Activated CD4-positive, CD25-positive, alpha-beta regulatory T cell treated with anti-CD3 and anti-CD28 coated beads, Interleukin-2, amount 50 U/mL, for 24 hours (primary cell): ENCODE measurements at places on chromosomes 13 and 19.

DNA sequence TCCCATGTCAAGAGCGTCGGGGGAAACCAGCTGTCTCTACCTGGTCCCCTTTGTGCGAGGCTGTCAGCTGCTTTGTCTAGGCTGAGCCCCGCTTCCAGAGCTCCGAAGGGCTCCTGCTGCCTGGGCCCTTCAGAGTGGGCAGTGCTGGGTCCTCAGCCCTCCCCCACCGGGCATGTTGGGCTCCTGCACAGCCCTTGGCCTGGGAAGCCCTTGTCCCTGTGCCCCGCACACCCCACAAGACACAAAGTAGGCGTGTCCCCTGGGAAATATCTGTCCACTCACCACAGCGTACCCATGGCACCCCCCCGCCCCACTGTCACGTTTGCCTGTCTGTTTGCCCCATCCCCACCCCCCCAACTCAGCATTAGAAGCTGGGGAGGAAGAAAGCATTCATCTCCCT is 39.6 kb upstream of the RANBP3 start:
- no peak for ATAC-seq

DNA sequence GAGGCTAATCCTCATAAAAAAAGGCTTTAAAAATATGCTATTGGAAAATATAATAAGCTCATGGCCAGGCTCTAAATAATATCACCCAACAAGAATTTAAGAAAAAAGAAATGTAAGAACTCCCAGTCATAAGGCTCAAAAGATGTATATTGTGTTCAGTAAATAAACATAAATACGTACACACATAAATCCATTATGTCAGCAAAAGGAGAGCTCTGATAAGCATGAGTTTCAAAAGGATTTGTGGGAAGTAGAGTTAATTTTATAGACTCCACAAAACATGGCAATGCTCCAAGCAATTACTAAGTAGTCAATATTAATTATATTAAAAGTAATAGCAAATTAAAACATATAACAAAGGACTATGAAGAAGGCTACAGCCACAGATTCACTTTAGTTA is 37.3 kb upstream of the TRPC4 start:
- ATAC-seq: no peak

DNA sequence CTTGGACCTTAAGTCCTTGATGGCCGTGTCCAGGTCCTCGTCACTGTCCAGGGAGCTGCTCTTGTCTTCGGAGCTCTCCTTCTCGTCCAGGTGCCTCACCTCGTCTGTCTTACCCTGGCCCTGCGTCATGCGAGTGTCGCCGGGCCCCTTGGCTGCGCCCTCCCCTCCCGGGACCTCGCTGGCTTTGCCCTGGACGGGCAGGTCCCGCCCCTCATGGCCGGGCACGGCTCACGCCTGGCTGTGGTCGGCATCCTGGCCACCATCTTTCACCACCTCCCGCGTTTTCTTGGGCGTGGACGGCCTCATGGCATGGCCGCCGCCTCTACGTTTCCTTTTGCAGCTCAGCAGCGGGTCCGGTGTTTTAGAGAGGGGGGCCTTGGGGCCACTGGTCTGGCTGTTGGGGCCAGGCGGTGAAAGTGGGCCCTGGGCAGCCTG is 14.8 kb downstream of the RB1 start:
- no peak for ATAC-seq

- no peak for ATAC-seq
Observed at GRCh38 chr13:32941368-32941767, 74.9 kb upstream of the KL start.

GRCh38 chr19:37220383-37220782 is 2.4 kb downstream of the ZNF383 start:
- no peak for ATAC-seq

GRCh38 chr13:53747825-53748224 is 719.2 kb downstream of the OLFM4 start:
- no peak for ATAC-seq

DNA sequence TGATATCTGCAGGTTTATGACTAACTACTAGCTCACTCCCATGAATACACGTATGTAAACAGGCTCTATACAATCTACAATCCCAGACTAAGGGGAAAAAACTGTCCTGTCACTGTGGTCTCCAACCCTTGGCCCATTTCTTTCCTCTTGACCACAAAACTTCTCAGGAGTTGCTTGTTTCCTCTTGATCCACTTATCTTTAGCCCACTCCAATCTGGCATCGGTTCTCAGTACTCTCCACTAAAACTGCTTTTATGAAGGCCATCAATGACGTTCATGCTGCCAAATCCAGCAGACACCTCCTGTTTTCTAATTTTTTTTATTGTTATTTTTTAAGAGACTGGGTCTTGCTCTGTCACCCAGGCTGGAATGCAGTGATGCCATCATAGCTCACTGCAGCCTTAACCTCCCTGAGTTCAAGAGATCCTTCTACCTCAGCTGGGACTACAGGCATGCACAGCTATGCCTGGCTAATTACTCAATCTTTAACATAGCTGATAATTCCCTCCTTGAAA is 31.9 kb upstream of the USPL1 start:
- ATAC-seq: no peak

DNA sequence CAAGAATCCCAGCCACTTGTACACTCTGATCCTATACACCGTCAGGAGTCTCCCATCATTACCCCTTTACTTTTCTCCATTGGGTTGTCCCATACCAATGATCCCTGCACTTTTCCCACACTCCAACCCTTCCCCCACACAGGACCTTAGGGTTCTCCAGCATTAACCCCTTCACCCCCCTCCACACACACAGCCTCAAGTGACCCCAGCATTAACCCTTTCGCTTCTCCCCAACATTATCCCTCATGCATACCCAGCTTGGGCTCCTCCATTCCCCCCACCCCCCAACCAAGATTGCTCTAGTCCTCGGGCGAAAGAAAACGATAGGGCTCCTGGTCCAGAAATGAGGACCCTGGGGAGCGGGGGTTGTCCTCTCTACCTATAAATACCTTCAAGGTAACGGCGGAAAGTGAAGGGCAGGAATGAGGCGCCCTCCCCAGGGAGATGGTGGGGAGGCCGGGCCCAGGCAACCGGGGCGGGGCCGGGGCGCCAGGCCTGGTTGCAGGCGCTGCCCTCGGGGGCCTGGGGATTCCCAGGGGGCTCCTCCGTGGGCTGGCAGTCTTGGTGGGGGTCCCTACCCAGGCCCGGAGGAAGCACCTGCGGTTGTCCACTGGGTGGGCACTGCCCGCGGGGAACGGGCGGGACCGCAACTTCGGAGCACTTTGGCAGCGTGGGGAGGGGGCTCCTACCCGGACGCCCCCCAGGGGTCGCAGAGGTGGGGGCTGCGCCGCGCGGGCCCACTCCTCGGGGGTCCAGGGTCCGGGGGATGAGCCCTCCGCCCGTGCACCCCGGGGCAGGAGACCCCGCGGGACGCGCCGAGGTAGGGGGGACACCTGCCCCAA is 757 bp downstream of the WIZ start:
- no peak for ATAC-seq

DNA sequence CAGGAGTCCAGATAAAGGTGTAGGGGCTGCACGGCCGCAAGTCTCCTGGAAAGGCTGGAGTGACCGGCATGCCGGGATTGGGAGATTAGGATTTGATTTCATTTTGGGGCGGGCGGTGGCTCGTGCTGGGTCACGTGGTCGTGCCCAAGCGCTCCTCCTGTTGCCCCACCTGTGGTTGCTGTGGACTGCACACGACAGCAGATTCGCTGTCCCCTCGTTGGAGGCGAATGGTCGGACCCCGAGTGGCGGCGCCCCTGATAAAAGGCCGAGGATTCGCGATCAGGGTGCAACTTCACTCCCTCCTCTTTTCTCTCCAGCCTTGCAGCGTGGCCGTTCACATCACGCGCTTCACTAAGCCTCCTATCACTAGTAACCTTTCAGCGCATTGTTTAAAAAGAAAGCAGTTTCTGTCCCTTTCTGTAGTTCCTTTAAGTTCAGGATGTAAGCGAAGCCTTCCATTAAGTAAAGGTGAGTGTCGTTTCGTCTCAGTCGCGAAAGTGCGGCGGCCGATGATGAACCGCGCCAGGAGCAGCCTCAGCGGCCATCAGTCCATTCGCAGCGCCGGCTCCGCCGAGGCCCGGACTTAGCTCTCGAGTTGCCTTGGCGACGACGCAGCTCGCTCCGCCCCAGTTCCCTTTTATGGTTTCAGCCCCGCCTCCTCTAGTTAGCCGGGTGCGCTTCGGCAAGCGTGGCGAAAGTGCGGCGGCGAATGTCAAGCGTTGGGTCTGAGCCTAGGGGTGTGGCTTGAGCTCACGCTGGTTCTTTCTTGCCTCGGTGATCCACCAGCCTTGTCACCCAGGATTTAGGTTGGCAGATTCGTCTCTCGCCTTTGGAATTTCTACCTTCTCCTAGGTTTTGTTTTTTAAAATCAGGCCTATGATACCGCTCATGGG is 1.7 kb upstream of the PPP1R37 start:
- peak; percentile 86 for ATAC-seq
